Epithelial cell of alveolus of lung (primary cell): ENCODE measurements at places on chromosomes 5 and 9. TPM values are rescaled to one million over a fixed set of nuclear protein-coding genes. Genes with fewer than 3 reads are reported as not detected.

The CDO1 gene
- 7.1 and 13.0 TPM in 2 replicates for total RNA-seq

The SKP2 gene
- 22.5 and 24.0 TPM in 2 replicates for total RNA-seq

The IL11RA gene
- 10.2 and 13.3 TPM in 2 replicates for total RNA-seq

The FRMPD1 gene
- total RNA-seq: not detected in 2 replicates

The FRMD3 gene
- total RNA-seq: 0.13 and 1.3 TPM in 2 replicates
